ENCODE measurements at places on chromosomes 1 and 21.
A peak's percentile ranks its signal among the peaks of the same experiment; 100 is the strongest.

DNA sequence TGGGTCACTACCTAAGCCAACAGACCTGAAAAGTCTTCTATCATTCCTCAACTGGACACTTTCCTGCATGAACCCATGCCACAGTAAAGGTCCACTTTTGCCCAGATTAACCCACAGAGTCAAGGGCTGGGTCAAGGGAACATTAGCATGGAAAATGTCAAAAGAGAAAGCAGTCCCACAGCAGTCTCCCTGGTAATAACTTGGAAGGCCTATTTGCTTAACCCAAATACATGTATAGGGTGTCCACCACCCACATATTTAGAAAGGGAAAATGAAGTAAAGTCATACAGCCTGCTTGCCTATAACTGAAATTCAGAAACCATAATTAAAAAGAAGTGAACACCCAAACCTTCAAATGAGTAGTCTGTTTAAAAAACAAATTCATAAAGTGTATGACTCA is 16.1 kb upstream of the HSD3B1 start:
- no peak for DNase-seq

GRCh38 chr1:3019007-3019515 is 2.2 kb upstream of the ACTRT2 start:
- no peak for DNase-seq

DNA sequence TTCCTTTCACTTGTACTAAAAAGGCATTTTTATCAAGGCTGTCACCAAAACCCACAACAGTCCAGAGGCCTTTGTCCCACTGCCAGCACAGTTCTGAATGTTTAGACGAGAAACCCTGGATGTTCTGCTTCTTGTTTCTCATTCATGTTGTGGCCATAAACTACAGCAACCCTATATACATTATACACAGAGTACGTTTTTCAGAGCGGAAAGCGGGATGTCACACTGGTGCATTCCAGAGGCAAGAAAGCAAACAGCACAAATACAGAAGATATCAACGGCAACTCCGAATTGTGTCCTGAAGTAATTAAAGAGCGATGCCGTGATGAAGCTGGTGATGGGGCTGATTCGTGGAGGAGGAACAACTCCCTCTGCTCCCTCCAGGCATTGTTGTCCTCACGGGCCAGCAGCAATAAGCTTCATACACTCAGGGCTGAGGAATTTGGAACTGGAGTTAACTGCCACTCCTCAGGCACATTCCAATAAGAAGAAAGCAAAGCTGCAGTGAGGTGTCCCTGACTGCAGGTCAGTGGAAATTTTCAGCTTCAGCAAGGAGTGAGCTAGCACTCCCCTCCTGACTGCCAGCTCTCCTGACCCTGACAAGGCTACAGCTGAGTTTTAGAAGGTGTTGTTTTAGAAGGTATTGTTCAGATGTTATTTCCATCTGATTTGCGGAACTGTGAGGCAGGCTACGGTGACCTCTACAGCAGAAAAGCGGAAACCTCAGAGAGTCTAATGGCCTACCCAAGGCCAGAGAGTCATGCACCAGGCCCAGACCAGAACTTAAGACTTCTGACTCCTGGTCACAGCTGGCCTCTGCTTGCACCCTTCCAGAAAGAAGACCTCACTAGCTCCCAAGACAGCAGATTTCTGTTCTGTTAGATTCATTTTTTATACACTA is 149.0 kb downstream of the TGFBR3 start:
- peak; percentile 97 for DNase-seq

DNA sequence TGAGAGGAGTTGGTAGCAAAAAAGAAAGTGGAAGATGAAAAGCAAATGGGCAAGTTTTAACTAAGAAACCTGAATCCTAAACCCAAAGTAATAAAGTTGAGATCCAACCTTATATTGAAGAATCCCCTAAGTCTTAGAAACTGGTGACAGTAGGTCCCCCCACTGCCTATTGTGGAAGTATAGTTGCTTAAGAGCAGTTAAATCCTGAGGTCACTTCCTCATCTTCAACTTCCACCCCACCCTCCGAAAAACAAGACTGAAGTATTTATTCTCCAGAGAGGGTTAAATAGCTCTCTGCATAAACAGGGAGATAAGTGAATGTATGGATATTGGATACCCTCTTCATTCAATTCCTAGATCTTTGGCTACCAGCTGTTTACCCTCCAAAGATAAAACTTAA is 3.3 kb upstream of the DSTYK start:
- no peak for DNase-seq

- no peak for DNase-seq
Measured at GRCh38 chr21:41482980-41483379, 25.0 kb downstream of the TMPRSS2 start.

GRCh38 chr21:38806942-38807284 is 1.2 kb downstream of the ETS2 start:
- DNase-seq = peak; percentile 68

DNA sequence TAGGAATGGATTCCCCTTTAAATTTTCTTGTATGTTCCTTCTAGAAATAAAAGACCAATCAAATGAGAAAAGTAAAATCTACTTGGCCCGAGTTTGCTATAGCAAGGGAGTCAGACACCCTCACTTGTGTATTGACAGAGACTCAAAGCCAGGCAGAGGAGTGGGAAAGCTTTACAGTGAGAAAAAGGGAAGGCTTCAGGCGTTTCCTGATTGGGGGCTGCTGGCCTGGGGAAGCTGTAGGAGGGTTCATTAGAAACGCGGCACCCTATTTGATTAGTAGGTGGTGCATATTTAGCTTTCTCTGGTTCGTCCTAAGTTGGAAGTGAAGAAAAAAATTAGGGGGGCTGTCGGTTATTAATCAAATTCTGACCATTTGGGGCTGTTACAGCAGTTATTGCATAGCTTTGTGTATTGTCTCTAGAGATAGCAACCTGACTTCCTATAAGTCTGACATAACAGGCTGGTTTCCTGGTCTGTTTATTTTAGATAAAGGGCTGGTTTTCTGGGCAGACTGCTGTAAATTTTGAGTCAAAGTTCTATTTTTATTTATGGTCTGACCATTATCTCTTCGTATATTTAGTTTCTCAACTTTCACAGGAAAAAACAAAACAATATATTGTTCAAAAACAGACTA is 10.0 kb downstream of the SLC25A24 start:
- no peak for DNase-seq

DNA sequence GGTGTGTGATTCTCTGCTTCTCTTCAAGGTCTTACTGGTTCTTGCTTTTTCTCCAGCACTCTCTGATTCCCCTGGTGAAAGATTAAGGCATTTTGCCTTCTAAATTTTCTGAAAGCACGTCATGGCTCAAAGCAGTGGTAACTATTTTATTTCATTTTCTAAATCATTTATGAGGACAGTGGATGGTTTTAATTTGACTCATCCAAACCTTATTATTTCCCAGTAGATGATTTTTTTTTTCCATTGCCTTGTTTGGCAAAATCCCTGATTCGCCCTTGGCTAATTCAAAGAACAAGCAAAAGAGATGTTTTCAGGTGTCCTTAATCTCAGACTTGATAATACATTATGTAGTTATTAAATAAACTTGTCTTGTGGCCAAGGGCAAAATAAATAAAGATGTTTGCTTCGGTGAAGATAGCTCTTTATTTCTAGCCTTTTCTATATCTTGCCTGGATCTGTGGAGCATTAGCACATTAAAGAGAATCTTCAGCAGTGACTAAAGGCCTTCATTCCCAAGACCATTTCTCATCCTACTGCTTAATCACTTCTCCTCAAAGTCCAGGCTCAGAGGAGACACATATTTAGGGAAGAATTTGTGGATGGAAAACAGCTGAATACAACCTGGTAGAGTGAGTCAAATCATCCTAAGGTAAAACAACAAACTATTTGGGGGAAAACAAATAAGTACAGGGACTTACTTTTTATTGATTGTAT is 359.8 kb downstream of the DUSP10 start:
- DNase-seq = peak; percentile 24

DNA sequence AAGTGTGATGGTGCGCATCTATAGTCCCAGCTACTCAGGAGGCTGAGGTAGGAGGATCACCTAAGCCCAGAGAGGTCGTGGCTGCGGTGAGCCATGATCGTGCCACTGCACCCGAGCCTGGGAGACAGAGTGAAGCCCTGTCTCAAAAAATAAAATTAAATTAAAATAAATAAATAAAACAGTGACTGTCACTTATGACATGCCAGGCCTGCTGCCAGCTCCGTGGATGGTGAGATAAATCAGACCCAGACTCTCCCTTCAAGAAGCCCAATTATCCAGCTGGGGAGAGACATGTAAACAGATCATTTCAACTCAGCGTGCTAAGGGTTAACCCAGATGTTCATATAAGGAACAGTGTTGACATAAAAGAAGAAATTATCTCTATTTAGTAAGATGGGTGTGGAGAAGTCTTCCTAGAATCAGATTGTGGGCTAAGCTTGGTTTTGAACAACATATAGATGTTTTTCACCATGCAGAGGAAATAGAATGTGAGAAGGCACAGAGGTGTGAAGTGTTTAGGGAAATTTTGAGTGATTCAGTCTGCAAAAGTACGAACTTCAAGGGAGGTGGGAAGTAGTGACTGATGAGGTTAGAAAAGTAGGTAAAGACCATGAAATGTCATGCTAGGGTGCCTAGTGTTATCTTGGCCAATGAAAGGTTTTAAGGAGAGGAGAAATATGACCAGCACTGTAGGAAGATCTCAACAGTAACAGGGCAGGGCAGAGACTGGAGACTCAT is 18.3 kb downstream of the YARS1 start:
- DNase-seq = peak; percentile 29

GRCh38 chr1:114342376-114342775 is 168.6 kb downstream of the TRIM33 start:
- no peak for DNase-seq

DNA sequence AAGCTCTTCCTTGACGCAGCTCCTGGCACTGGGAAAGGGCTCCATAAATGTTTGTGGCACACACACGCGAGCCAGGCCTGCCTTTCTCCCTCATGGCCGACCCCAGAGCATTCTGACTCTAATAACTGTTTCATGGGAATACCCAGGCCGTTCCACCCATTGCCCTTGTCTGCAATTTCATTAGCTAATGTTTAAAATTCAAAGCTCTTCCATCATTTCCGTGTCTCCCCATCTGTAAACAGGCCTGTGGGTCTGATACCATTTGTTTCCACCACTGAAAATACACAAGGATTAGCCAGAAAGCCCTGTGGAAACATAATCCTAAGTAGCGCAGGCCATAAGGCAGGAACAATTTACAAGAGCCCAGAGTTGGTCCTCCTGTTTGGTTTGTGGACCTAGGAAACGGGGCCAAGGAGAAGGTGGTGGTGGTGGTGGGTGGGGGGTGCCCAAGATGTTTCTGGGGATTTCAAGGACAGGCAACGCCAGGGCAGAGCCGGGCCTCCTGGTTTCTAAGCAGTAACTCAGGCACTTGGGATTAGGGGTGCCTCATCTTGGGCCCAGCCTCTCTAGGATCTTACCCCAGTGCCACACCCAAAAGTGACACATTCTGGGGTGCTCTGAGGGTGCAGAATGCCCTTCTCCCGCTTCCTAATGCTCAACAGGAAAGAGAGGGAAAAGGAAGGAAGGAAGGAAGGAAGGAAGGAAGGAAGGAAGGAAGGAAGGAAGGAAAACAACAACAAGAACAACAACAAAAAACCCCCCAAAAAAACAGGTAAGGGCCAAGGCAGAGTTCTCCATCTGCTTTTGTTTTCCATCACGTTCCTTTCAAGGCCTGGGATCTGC is 79.4 kb downstream of the SSBP3 start:
- DNase-seq = no peak

DNA sequence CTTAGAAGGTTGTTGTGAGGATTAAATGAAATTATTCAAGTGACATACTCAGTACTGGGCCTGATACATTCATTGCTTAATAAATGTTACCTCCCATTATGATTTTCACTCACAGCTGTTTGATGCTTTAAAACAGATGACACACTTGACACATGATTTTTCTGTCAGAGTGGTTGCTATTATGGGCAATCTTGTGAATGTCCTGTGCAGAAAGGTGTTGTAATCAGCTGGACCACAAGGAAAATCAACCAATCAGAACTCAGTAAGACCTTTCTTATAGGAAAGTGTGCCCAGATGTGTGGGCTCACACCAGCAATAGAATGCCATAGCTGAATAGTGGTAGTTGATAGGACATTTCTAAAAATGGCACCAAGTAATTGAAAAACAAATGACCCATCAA is 23.5 kb downstream of the GJA5 start:
- DNase-seq = no peak

DNA sequence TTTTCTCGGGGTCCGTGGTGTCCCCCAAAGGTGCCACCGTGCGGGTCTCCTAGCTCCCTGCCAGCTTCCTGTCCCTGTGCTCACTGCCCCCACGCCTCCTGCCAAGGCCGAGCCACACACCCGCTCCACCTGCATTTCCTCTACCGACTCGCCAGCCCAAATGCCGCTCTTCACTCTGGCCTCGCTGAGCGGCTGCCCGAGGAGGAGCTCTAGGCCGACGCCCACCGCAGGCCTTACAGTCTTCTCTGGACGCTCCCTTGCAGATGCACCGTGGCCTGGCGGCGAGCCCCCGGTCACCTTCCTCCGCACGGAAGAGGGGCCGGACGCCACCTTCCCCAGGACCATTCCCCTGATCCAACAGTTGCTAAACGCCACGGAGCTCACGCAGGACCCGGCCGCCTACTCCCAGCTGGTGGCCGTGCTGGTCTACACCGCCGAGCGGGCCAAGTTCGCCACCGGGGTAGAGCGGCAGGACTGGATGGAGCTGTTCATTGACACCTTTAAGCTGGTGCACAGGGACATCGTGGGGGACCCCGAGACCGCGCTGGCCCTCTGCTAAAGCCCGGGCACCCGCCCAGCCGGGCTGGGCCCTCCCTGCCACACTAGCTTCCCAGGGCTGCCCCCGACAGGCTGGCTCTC is 26.3 kb downstream of the FTCD start:
- no peak for DNase-seq

DNA sequence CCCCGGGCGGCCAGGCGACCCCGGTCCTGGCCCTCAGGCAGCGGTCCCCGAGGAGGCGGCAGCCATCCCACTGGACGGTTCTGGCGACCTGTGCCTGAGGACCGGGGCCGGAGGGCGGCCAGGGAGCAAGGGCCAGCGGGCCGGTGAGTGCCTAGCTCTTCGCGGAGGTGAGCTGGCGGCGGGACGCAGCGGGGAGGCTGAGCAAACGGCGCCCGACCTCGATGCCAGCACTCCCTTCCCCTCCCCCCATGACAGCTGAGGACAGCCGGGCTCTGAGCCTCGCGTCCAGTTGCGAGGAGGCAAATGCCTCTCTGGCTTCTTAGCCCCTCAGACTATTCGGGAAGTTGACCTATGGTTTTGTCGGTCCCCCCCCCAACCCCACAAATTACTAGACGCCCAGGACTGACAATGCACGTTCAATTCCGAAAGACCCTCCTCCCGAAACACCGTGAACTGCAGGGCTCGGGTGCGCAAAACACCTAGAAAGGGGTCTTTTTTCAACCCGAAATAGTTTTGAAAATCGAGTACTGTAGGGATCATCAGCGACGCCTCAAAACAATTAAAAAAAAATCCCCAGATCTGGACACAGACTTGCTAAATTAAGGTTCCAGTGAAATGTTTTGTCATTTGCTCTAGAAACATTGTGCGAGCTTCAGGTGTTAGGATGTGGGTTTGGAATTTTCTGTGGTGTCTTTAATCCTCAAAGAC is 8.3 kb downstream of the CDKN2C start:
- peak; percentile 84 for DNase-seq
